ENCODE measurements at places on chromosomes 5 and 9.

GRCh38 chr5:71693828-71694427, 25.1 kb upstream of the CARTPT start:
- DNase-seq = no peak

GRCh38 chr9:68739621-68740174, 34.7 kb downstream of the PIP5K1B start:
- DNase-seq = no peak

DNA sequence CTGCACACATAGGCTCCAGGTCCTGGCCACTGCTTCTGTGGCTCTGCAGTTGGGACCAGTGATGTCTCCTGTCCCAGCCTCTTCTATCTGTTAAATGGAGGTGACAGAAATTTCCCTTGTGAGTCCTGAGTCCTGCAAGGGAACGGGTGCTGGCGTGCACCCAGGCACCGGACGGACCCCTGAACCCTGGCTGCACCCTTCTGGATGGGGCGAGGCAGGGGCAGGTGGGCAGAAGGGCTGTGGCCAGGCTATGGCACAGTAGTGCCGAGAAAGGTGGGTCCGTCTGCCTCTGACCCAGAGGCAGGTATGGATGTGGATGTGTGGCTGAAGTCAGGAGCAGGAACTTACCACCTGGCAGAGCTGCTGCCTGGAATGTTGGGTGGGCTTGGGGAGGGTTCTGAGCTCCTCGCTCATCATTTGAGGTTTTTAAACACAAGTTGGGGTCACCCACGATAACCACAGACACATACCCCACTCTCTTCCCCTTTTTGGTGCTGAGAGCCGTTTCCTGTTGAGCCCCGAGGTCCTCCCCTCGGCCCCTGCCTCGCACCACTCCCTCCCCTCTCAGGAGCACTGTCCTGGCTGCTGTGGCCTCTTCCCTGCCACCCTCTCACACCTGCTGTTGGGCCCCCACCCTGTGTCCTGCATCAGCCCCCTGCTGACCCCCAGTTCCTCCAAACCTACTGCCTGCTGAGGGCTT, 82.0 kb downstream of the COL5A1 start:
- DNase-seq = no peak

GRCh38 chr5:178319541-178320041, 87.0 kb upstream of the PHYKPL start:
- no peak for DNase-seq

GRCh38 chr9:83623679-83624076, 735 bp downstream of the IDNK start:
- DNase-seq = no peak

GRCh38 chr5:72071906-72072305, 35.4 kb upstream of the MAP1B start:
- no peak for DNase-seq

DNA sequence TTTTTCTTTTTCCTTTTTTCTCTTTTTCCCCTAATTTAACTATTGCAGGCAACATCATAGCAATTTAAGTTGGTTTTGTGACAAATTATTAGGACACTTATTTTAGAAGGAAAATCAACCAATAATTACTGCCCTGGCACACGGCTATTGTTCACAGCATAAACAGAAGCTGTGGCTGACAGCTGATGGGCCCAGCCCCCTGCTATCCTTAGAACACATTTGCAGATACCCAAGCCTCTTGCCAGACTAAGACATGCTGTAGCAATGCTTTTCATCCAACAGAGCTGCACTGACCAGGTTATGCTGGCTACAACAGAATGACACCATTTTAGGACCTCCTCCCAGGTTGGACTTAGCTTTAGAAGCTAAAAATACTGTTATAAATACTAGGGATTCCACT, 852.7 kb upstream of the DMAC1 start:
- no peak for DNase-seq

GRCh38 chr5:82107267-82107666, 135.4 kb downstream of the ATG10 start:
- no peak for DNase-seq

All from pulmonary artery endothelial cell (primary cell).